ENCODE measurements at places on chromosomes 7 and 10. TPM values are rescaled to one million over a fixed set of nuclear protein-coding genes. Genes with fewer than 3 reads are reported as not detected.

The AASS gene
- 2.4 TPM for polyA plus RNA-seq

The LRGUK gene
- not detected for polyA plus RNA-seq

The SPDYE8 gene
- not detected for polyA plus RNA-seq

The SH2B2 gene
- polyA plus RNA-seq: 0.48 TPM

The LRRD1 gene
- not detected for polyA plus RNA-seq

The GARS1 gene
- 318 TPM for polyA plus RNA-seq

DNA sequence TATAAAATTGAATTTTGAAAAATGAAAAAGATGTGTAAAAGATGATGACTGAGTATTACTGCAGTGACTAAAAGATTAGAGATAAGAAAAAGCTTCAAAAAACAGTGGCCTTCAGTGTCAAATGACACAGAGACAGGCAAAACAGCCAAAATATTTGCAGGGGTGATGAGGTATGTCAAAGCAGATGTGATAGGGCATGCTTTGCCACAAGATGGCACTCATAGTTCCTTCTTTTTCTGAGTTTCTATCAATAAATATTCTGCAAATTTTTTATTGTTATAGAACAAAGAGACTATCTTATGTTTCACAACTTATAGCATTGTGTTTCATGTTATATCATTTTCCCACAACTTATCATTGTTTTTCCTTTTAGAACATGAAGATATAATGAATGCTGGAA is 344.1 kb upstream of the HPS1 start:
- DNase-seq: no peak

- DNase-seq: no peak
These were observed 5.5 kb downstream of the LFNG start for GRCh38 chr7:2524808-2525657.

DNA sequence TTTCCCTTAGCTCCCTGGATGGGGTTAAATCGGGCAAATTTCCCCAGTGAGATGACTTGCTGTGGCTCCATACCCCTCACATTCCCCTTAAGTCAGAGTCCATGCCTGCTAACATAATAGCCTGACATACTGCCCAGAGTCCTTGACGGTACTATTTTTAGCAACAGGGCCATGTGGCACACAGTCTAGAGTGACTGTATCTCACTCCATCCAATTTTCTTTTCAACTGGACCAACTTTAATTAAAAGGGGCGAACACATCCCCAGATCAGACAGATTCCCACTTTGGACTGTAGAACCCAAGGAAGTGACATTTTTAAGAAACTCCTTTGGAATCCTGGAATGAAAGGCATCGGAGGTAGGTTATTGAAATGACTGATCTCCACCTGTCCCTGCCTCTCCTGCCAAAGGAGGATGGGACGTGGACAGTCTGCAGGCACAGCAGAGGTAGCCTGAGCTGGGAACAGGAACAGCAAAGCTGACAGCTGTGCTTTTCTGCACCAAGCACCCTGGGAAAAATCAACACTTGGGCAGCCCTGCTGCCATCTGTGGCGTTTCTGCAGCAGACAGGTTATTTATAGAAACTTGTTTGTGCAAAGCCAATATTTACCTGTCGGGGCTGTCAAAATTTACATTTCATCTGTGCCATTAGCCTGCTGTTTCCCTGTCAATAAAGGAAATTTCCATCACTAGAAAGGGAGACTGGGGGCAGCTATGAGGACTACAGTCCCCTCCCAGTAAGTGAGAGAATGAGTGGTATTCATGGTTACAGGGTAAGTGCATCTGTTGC is 221.5 kb upstream of the AOAH start:
- DNase-seq: no peak

- DNase-seq: no peak
These were observed 1173.5 kb upstream of the AUTS2 start for GRCh38 chr7:68424658-68425297.

- DNase-seq: no peak
These were observed 435.3 kb downstream of the MDFIC start for GRCh38 chr7:115356999-115357702.

GRCh38 chr7:11217848-11218565 is 244.3 kb downstream of the PHF14 start:
- DNase-seq: no peak

DNA sequence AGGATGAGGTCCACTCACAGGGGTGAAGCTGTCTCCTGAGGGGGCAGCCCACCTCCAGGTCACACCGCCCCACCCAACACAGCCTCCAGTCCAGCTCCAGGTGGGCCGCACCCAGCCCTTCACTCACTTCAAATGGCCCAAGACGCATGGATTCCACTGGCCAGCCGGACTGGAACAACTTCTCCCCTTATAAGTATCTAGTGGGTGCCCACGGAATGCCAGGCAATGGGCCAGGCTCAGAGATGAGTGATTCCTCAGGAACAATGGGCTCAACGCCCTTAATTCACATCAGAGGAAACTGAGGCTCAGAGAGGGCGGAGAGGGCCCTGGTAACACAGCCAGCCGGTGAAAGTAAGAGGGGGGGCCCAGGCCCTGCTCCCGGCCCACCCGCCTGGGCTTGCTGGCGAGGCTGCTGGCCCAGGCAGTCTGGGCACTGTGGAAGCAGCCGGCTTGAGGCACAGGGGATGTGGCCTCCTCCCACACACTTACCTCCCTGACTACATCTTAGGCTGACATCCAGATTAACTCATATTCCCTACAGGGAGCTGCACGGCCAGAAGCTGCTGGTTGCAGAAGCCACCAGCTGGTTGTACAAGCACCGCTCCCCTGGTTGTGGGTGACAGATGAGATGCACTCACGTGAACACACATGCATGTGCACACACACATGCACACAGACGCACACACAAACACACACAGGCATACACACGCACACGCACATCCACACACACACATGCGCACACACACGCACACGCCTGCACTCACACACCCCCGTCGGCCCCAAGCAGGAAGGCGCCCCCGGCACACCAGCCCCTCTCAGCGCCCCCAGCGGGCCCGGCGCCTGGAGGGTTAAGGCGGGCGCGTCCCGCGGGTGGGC is 1.0 kb upstream of the FAM20C start:
- DNase-seq: peak; percentile 10

DNA sequence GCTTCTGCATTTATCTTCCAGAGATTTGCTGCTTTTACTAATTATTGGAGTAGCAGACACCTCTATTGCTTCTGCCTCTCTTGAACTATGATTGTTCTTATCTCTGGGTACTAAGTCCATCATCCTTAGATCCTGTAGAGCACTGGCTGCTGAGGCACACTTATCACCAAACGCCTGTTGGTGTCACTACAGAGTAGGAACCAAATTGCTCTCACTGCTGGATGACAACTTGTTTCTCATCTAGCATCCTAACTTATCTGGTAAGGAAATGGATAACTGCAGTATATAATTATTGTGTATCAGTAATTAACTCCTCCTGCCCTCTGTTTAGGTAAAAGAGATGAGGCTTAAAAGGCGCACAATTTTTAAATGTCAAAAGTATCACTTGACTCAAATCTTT is 1059.4 kb downstream of the NRG3 start:
- peak; percentile 13 for DNase-seq

DNA sequence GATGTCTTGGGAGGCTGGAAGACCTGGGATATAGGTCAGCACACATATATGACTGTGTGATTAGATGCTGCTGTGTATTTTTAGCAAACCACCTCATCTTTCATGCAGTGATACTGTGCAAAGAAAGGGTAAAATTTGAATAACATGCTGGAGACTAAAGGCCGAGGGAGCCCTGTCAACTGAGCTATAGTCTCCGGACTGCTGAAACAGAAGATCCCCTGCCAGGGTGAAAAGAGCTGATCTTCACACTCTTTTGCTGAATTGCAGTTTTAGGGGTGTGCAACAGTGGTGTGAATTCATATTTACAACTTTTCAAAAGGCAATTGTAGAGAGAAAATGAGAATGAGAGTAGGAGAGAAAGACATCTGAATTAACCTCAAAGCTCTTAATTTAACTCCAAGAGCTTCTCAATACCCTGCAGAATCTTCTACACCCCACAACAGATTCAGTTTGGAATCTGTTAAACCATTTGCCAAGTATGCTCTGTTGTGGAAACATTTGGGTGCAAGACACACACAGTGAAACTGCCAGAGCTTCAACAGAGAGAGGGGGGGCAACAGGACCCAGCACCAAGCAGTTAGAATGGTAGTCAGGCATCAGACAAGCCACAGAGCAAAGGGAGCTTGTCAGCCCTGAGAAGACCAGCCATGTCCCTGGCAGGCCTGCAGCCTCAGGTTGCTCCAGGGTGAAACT is 190.1 kb upstream of the STK17A start:
- DNase-seq: no peak

DNA sequence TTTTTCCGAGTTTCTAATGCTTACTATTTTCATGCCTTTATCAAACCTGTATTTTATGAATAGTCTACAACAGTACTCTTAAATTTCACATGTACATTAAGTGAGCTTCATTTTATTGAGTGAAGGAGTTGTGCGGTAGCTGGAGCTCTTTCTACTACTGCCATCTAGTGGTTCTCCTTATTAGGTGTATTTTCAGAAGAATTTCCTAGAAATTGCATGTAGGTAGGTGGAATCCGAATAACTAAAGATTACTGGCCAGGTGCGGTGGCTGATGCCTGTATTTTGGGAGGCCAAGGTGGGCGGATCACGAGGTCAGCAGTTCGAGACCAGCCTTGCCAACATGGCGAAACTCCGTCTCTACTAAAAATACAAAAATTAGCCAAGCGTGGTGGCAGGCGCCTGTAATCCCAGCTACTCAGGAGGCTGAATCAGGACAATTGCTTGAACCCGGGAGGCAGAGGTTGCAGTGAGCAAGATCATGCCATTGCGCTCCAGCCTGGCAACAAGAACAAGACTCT is 38.3 kb downstream of the LRRC72 start:
- DNase-seq: peak; percentile 41

- no peak for DNase-seq
These were observed 42.7 kb downstream of the CALML3 start for GRCh38 chr10:5567477-5567876.

- no peak for DNase-seq
These were observed 702 bp upstream of the AGFG2 start for GRCh38 chr7:100538348-100538653.

GRCh38 chr7:133109816-133110215 is 27.9 kb upstream of the CHCHD3 start:
- peak; percentile 17 for DNase-seq

- DNase-seq: no peak
These were observed 260.4 kb upstream of the LYZL1 start for GRCh38 chr10:29028486-29028885.

GRCh38 chr7:104529567-104529966 is 201.2 kb downstream of the LHFPL3 start:
- DNase-seq: no peak

DNA sequence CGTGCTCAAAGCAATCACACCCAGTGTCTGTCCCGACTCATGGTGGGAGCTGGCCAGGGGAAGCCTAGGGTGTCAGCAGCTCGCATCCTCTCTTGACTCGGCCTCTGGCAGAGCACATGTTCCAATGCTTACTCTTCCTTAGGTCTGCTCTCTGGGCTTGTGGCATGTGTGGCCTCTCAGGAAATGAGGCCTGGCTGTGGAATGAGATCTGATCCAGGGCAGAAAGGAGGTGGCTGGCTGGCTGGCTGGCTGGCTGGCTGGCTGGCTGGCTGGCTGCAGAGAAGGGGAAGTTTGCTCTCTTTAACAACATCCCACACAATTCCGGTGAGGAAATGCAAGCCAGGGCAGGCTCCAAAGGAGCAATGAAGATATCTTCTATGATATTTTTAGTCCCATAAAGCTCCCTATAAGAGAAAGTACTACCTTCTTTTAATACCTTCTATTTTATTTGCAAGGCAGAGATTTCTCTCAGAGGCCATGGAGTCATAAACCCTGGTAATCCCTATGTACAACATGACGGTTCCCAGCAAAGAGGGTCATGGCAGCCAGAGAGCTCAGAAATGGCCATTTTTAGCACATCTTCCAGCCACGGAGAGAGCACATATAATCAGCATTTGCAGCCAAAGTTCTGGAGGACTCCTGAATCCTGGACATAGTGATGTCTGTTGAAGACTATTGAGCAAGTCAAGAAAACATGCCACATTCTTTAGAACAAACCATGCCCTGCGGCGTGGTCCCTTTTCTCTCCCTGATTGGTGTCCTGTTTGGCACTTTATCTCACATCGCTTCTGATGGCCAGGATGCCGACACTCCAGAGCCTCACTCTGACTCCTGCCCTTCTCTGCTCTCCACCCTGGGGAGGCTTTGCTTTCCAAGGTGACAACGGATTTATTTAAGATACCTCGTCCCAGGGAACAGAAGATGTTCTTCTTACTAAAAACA is 153.7 kb downstream of the FANK1 start:
- DNase-seq: peak; percentile 43
